Stimulated activated CD8-positive, alpha-beta memory T cell treated with anti-CD3 and anti-CD28 coated beads, Interleukin-4, amount 100 ng/mL, for 1 hour (primary cell): ENCODE measurements at places on chromosomes 12 and 14.

- DNase-seq = no peak
These were observed 10.9 kb upstream of the KRT77 start for GRCh38 chr12:52713960-52714886.

DNA sequence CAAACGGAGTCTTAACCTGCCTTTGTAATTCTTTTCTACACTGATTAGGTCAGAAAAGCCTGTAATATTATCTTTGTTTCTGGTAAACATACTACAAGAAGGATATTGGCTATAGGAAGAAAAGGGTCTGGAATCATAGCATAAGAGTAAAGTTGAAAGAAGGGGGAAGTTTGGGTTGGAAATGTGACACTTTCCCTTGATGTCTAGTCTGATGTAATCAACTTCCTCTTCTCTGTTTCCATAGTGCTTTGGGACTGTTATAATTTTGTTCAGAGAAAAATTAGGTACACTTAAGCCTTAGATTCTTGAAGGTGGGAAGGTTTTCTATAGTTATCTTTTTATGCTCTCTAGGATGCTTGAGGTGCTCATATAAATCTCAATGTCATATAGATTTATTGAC lies 322.2 kb downstream of the AEBP2 start:
- no peak for DNase-seq

DNA sequence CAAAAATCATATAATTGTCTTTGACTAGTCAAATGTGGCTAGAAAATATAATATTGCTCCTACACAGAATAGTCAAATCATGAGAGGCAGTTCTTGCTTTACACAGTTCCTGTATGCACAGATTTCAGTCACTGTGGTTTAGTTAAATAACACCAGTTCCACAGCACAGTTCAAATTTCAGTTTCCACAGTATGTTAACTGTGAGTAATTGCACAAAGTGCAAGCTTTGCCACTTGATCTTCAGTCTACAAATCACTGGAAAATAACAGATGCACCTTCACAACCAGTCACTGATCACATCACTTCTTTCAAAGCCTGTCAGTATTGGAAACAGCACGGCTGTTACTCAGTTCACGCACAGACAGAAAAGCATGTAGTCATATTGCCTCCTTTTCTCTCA lies 38.7 kb downstream of the KCNH5 start:
- no peak for DNase-seq

DNA sequence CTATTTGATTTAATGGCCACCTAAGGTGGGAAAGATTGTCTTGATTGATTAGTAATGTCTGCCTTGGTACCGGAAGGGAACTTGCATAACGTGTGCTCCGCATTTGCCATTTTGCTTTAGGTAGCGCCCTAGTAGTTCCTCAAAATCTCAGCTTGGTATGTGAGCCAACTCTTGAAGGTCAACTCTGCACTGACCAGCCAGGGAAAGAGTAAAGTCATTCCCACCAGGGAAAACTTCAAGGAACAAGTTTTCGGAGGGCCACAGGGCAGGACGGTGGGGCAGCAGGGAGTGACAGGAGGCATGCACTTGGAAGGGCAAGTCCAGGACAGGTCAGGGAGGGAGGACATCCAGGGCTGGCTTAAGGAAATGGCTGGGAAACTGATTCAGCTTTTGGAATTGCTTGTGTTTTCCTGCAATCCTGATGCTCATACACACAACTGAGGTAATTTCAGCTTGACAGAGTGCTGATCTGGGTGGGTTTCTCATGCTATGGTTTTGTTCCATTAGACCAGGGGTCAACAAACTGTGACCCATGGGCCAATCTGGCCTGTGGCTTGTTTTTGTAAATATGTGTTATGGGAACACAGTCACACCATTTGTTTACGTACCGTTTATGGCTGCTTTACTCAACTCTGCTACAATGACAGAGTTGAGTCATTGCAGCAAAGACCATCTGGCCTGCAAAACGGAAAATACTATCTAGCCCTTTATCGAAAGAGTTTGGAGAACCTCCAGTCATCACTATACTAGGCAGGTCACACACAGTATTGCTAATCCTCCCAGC lies 184.5 kb downstream of the RBM19 start:
- no peak for DNase-seq

- DNase-seq = peak; percentile 34
These were observed 58.6 kb downstream of the ZFP36L1 start for GRCh38 chr14:68734231-68734732.

GRCh38 chr12:50615907-50616296 lies 111.1 kb downstream of the DIP2B start:
- no peak for DNase-seq

DNA sequence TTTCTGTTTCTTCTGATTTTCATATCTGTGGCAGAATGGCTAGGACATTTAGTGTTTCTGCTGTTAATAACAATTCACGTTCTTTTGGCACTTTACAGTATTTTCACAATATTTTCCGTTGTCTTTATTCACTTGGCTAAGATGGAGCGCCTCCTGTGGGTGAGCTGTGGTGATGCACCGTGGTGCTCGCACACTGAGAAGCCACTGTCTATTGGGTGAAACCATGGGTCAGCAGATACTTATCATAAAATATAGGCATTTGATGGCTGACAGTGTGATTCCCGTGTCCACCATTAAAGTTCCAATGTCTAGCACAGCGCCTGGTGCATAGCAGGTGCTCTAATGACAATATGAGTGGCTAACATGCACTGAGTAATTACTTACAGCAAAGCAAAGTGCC lies 141.8 kb downstream of the VRK1 start:
- DNase-seq = no peak

DNA sequence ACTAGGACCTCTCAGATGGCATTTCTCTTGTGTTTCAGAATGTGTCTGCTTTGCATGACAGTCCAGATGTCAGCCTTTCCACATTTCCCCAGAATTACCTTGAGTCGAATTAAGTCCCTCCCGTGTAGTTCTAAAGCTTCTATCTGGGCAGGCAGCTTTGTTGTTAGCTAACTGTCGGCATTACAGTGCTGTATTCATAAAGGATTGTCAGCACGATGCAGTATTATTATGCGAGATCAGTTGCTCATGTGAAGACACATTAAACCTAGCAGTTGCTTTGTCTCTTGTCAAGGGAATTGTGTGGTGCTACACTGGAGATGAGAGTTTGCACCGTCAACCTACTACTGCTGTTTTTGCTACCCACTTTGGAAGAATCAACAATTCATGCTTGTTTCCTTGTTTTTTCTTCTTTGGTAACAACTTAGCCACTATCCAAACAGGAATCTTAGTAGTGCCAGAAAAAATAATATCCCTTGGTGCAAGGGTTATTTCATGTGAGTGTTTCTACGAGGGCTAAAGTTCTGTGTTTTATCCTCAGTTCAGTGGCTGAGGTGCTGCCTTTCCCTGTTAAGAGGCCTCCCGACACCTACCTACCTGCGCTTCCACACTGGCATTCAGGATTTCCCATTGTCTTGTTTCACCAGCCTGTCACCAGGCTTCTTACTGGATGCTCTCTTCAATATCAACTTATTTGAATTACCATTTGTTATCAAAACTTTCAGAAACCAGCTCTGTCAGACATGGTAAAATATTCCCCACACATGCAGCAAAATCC lies 297.9 kb upstream of the G2E3 start:
- DNase-seq = no peak

GRCh38 chr12:111869671-111870070 lies 27.6 kb downstream of the MAPKAPK5 start:
- no peak for DNase-seq

DNA sequence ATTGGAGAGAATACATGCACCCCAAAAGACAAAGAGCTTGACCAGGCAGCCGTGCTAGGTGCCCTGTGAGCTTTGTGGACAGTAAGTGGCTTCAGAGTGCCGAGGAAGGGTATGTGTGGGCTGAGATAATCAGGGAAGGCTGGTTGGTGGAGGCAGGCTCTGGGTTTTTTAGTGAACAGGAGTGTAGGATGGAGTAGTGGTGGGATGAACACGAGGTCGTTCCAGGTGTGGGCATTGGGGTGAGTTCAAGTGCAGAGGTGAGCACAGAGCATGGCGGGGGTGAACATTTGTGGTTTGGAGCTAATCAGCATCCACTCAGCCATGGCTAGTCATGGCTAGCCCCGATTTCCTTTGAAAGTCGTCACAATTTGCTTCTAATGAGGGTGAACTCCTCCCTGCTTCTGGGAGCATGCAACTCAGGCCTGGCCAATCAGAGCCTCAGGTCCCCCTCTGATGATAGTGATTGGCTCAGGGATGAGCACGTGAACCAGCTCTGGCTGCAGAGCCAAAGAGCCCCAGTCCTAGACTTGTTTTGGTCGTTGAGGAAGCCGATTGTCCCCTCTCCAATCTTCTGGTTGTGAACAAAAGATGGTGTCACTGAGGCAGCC lies 40.7 kb upstream of the TCL1B start:
- DNase-seq = no peak

GRCh38 chr14:74134484-74134883 lies 49.7 kb downstream of the LIN52 start:
- DNase-seq = no peak

DNA sequence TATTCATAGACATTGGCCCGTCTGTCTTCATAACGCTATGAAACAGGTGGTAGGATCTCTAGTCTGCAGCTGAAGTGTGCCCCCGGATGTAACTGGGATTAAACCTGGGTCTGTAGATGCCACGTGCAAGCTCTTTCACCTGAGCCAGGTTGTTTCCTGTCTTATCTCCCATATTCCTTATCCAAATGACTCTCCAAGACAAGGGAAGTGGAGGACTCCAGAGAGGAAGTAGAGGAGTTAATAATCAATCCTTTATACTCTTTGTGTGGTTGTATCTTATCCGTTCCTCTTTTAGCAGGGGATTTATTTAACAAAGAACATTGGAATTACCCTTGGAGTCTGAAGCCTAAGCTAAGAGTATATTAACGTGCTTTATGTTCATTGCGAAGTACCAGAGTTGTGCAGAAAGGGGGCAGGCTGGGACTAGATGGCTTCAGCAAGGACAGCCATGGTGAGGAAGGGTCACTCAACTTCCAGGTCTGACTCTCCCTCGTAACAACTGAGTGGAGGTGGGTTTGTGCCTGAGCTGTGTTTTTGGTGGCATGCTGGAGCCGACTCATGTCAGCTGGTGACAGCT lies 82.8 kb downstream of the RIN3 start:
- DNase-seq = no peak
